ENCODE measurements at places on chromosomes 1 and 21.

DNA sequence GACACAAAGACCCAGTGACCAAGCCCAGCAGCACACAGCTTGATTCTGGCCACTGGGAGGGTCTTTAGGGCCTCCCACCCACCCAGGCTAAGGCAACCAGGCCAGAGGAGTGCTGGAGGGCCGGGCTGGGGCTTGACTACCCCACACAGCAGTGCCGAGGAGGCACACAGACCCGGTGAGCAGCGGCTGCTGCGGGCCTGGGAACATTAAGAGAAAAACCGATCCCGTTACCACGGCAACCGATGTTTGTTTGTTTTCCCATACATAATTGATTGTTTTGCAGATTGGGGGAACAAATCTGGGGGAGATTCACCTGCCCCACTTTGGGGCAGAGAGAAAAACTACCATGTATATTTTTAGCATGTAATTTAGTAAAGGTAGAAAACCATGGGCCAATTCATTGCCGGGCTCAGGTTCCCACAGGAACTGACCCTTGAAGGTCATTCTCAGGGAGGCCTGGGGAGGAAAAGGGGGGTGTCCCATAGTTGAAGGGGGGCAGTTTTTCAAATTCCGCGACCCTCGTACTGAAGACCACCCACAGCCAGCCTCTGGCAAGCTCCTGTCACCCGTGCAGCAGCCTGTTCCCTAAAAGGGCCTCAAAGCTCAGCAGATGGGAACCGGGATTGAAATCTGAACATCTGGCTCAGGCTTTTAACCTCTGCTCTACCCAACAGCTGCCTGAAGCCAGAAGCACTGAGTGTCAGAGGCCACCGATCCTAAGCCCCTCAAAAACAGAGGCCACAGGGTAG lies 35.3 kb downstream of the CHD5 start:
- no peak for DNase-seq

DNA sequence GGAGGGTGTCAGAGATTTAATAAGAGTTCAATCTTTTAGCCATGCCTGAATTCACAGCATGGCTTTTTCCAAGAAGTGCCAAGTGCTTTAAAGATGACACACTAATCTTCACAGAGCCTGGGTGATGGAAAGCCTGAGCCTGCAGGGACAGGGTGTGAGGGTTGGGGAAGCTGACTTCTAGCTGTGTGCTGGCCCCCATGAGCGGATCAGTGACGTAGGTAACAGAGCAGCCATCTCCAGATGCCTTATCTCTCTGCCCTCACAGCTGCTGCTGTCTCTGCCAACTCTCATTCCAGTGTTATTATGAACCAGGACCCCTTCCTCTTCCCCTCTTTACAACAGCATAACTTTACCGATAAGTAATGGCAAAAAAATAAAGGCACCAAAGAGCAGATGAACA lies 30.6 kb downstream of the FAM78B start:
- no peak for DNase-seq

GRCh38 chr1:33072707-33073106 lies 8.2 kb upstream of the AZIN2 start:
- no peak for DNase-seq

DNA sequence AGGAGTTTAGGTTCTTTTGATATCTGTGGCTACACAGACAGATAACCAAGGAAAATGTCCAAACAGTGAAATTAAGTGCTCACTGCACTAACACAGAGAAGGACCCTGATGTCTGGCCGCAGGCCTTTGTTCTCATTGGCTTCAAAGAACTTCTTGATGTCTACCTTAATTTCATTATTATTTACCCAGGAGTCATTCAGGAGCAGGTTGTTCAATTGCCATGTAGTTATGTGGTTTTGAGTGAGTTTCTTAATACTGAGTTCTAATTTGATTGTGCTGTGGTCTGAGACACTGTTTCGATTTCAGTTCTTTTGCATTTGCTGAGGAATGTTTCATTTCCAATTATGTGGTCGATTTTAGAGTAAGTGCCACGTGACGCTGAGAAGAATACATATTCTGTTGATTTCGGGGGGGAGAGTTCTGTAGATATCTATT lies 15.2 kb upstream of the LGALS8 start:
- no peak for DNase-seq

GRCh38 chr1:98387701-98388100 lies 273.8 kb upstream of the SNX7 start:
- no peak for DNase-seq

DNA sequence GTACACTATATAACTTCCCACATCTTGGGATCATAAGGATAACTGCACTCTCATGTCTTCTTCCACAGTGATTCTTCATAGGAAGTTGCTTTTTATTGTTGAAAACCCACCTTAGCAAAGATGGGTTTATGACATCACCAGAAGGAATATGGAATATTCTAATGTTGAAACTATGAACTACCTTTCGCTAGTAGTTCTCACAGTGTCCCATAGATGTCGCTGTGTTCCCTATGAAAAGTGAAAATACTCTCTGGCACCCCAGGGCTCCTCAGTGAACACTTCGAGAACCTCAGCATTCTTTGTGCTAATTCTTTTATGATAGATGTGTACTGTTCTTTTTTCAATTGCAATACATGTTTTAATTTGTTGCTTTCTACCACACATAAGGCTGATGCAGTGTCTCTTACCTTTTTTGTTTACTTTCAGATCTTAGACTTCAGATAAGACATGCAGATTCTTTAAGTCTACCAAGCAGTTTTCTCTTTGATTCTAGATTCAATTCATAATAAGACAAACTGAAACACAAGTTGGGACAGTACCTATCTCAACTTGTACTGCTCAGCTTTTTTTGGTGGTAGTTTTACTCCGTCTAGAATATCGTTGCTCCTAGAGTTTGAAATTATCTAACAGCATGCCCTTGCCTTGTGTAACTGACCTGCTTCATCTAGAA lies 90.8 kb downstream of the GTF2B start:
- peak; percentile 1 for DNase-seq

GRCh38 chr1:225937048-225937968 lies 3.7 kb downstream of the LEFTY2 start:
- DNase-seq, result no peak

DNA sequence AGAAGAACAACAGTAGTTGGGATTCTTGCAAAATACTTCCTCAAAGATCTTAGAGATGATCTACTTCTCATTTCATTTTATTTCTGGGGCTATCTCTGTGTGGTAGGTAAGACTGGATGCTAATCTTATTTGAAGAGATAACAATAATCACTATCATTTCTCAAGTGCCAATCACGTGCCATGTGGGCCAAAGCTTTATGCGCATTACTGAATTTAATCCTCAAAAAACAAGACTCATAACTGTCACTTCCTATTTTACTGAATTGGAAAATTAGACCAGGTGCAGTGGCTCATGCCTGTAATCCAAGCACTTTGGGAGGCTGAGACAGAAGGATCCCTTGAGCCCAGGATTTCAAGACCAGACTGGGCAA lies 121.7 kb downstream of the KCNN3 start:
- DNase-seq, result no peak

- no peak for DNase-seq
These were observed 57.4 kb downstream of the MEGF6 start for GRCh38 chr1:3553940-3554223.

GRCh38 chr1:162406811-162407210 lies 5.1 kb downstream of the SH2D1B start:
- no peak for DNase-seq

DNA sequence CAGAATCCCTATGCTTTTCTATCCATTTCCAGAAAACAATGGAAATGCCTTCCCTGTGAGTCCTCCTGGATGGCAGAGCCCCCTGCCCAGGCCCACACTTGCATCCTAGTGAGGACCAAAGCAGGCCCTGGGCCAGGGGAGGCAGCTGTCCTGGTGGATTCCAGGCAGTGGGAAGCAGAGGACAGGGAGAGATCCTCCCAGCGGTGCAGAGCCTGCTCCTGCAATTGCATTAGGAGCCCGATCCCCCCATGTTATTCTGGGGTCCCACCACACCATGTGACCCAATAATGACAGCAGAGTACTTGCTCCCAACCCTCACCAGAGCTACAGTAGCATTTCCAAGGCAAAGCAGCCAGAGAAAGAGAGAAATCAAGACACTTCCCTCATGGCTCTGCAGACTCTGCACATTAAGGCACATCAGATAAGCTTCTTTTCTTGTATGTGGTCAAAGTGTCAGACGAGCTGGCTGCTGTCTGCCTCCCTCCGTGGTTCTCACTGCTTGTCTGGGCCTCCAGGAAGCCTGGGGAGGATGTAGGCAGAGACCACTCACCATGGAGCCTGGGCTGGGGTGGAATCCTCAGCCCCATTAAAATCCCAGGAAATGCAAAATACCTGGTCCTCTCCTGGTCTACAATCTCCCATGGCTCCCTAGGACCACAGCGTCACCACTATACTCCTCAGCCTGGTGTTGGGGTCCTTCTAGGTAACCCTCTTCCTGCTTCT lies 54.9 kb upstream of the RUNX3 start:
- no peak for DNase-seq

DNA sequence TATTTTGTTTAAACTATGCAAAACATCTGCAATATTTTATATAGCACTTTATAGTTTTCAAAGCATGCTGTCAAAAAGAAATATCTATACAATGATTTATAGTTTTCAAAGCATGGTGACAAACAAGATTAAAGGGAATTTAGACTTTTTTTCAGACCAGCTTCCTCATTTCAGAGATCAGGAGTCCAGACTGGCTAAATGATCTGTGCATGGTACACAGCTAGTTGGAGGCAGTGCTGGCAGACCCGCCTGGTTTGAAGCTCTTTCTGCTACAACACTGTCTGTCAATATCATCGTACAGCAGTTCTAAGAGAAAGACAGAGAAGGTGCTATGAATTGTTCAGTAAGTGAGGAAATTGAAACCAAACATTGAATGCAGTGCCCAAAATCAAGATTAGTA lies 479.0 kb downstream of the PTBP2 start:
- DNase-seq, result no peak

DNA sequence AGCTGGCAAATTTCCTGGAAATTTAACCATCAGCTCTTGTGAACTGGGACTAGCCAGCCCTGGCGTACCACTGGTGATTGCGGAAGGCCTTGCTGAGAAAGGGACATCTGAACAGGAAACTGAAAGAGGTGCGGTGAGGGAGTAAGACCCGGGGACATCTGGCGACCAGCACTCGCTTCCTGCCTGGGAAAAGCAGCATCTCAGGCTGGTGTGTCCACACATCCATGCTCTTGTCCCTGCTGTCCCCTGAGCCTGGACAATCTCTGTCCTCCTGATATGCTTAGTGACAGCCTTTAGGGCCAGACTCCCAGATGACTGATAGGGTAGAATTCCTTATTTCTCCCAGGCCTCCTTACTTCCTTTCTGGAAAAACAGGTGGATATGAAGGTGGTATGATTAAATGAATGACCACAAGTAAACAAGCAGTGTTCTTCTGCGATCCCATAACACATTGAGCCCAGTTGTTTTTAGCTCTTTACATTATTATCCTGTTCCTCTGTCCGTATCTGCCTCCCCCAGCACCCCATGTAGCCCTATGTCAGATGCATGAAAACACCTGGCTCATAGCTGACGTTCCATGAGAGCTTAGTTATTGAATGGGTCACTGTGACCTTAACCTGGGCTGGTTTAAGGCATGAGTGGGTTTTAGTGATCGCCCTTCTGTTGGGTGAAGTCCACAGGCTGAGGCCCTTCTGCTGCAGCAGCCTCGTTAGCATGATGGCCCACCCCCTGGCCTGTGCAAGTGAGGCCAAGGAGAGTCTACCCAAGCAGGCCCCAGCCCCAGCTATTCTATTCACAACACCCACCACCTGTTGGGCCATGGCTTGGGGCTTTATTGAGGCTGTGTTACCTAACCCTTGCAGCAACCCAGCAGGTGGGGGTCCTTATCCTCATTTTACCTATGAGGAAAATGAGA lies 76.1 kb upstream of the GADD45A start:
- no peak for DNase-seq

DNA sequence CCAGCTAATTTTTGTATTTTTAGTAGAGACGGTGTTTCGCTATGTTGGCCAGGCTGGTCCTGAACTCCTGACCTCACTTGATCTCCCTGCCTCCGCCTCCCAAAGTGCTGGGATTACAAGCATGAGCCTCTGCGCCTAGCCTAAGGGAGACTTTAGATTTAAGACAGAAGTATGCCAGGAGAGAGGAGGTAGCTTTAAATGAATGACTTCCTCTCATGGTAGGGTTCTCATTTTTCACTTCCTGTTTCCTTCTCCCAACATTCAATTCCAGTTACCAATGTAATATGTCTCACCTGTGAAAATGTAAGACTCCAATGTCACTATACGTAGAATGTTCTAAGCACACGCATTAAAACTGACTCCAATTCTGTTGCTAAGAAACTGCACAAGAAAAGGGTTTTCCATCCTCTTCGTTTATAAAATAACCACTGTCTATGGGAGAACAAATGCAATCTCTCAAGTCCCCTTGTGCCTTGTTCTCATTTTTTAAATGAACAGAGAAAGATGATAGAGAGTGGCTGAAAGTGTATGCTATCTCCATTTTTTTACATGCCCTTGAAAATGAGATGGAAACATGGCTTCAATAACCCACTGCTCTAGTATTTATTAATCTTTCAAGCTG lies 140.0 kb downstream of the SLC45A1 start:
- no peak for DNase-seq

DNA sequence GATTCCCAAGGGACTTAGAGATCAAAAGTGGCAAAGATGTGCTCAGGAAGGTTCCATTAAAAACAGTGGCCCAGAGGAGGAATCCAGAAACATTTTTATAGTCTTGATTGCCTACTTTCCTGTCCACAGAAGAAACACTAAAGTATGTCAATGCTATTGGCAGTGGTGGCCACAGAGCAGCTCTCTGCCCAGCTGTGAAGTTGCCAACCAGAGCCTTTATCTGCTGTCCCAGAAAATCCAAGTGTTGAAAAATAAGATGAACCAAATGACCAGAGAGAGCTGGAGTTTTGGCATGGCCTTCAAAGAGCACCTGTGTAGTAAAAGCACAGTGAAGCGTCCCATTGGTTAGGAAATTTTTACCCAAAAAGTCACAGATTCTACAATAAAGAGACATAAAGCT lies 181.2 kb downstream of the TGFBR3 start:
- DNase-seq, result no peak

GRCh38 chr1:148389027-148389339 lies 94.1 kb downstream of the PPIAL4G start:
- no peak for DNase-seq

DNA sequence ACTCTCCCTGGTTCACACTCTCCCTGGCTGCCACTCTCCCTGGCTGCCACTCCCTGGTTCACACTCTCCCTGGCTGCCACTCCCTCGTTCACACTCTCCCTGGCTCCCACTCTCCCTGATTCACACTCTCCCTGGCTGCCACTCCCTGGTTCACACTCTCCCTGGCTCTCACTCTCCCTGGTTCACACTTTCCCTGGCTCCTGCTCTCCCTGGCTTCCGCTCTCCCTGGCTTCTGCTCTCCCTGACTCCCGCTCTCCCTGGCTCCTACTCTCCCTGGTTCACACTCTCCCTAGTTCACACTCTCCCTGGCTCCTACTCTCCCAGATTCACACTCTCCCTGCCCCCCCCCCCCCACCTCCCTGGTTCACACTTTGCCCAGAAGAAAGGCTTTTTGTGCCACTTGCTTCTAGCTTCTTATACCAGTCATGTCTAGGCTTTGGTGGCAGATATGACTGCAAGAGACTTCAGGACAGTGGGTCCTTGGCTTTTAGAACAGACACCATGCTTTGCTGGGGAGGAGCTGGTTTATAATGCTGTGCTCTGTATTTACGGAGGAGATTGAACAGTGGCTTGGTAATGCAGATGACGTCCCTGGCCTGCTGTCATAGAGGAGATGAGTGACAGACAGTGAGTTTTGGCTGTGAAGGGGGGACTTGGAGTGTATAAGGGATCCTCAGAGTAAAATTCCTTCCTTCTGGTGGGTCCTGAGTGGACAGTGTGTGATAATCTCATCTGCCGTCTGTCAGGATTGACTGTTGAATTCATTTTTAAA lies 17.0 kb downstream of the COQ8A start:
- DNase-seq, result no peak

- no peak for DNase-seq
These were observed 33.9 kb upstream of the LGALS8 start for GRCh38 chr1:236489710-236490377.
